Smooth muscle cell of bladder (primary cell): ENCODE measurements at places on chromosomes 5 and 9. TPM values are rescaled to one million over a fixed set of nuclear protein-coding genes. Genes with fewer than 3 reads are reported as not detected.

KIF27 gene
- total RNA-seq: 3.8 and 5.1 TPM in 2 replicates

TLX3 gene
- total RNA-seq: not detected in 2 replicates

TNFSF15 gene
- 0.28 and 0.55 TPM in 2 replicates for total RNA-seq

POC5 gene
- 4.7 TPM in 2 replicates for total RNA-seq

FREM1 gene
- under 0.01 and 0.09 TPM in 2 replicates for total RNA-seq

TMEM252 gene
- not detected in 2 replicates for total RNA-seq

BHMT2 gene
- total RNA-seq: 3.4 and 6.6 TPM in 2 replicates

ECM2 gene
- total RNA-seq: 4.3 and 5.0 TPM in 2 replicates
